ENCODE measurements at places on chromosomes 1 and 21. TPM values are rescaled to one million over a fixed set of nuclear protein-coding genes. Genes with fewer than 3 reads are reported as not detected.

DNA sequence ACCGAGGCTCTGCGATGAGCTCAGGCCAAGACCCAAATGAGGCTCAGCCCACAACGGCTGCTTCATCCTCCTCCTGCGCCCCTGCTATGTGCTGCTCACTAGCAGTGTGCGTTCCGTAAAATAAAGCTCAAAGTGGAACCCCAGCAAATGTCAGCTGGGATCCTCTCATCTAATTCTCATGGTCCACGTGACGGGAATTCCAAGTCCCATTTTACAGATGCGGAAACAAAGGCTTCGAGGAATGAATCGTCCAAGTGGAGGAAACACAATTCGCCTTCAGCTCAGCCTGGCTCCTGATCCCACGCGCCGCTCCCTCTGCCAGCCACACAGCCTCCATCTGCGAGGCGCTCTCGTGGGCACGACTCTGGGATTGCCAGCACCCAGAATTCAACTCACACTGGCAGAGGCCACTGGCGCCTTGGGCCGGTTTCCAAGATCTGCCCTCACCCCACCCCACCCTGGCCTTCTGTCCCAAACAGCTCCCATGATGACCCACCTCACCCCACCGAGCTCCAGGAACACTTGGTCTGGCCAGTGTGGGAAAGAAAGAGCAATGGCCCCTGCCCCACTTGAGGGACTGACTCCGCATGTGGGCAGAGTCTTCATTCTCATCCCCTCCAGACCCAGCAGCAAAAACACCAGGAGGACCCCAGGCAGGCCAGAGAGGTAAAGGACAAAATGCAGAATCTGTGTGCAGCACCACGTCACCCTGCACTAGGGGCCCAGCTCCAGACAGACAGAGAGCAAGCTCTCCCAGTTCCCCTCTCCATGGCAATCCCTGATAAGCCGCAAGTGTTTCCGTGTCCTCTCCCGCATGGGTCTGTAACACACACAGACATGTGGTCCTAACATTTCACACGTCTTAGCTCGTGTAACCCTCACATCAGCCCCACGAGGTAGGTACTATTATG is 10.5 kb downstream of the CASZ1 start:
- H3K4me3 ChIP-seq, result no peak overlapping the region
- H3K4me1 ChIP-seq, result no peaks in the 10 kb centered on the region
- H3K27ac ChIP-seq, result no peak overlapping the region
- DNase-seq, result no peak
- H3K27me3 ChIP-seq, result no peaks in the 10 kb centered on the region

DNA sequence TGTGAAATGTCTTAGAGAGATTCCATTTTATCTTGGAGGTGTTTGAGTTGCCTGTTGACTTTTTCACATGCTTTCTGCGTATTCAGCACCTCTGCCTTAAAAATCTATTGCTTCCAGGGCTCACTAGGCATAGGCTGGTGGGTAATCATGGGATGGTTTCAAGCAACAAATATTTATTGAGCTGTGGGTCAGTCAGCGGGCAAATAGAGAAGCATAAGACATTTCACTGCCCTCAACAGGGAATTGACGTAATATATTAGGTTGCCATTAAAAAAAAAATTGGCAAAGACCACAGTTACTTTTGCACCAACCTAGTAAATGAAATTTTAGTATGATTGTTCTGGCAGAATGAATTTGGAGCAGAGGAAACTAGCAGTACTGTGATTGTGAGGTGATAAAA is 44.3 kb upstream of the NBL1 start:
- H3K27me3 ChIP-seq, result no peaks in the 10 kb centered on the region
- H3K4me3 ChIP-seq, result no peak overlapping the region
- no peaks in the 10 kb centered on the region for H3K36me3 ChIP-seq
- H3K27ac ChIP-seq, result no peak overlapping the region
- DNase-seq, result no peak
- no peaks in the 10 kb centered on the region for H3K4me1 ChIP-seq

GRCh38 chr21:14382486-14382834 is 486 bp downstream of the HSPA13 start:
- H3K4me3 ChIP-seq, result peak overlapping the region; percentile 100
- peaks cover 8% of the 10 kb centered on the region for H3K36me3 ChIP-seq
- H3K4me1 ChIP-seq, result no peaks in the 10 kb centered on the region
- DNase-seq, result no peak
- no peaks in the 10 kb centered on the region for H3K27me3 ChIP-seq

- no peaks in the 10 kb centered on the region for H3K36me3 ChIP-seq
- no peak overlapping the region for H3K27ac ChIP-seq
- peaks cover 12% of the 10 kb centered on the region for H3K4me1 ChIP-seq
- no peak overlapping the region for H3K4me3 ChIP-seq
- DNase-seq, result no peak
Measured at GRCh38 chr1:231020139-231020601, 19.9 kb downstream of the FAM89A start.

GRCh38 chr1:58902830-58903513 is 119.1 kb upstream of the JUN start:
- DNase-seq, result no peak
- H3K27ac ChIP-seq, result no peak overlapping the region
- H3K27me3 ChIP-seq, result no peaks in the 10 kb centered on the region
- no peaks in the 10 kb centered on the region for H3K36me3 ChIP-seq
- H3K4me1 ChIP-seq, result no peaks in the 10 kb centered on the region
- H3K4me3 ChIP-seq, result peak overlapping the region; percentile 67

DNA sequence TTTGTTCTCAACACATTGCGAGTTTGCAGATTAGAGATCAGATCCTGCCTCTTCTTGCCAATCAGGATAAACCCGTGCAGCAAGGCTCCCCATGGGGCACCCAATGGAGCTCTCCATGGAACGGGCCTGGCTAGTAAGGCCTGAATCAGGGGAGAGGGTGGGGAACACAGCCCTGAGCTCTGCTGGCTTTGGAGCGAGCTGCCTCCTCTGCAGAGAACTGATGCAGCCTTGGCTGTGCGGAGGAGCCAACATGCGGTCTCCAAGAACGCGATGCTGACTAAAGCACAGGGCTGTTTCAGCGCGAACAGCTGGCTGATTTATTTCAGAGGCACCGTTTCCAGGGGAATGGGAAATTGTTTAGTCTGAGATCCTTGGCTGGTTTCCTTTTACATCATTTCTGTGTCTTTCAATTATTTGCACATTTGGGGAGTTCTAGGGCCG is 139.7 kb downstream of the TSEN15 start:
- no peaks in the 10 kb centered on the region for H3K27me3 ChIP-seq
- no peak overlapping the region for H3K27ac ChIP-seq
- no peak overlapping the region for H3K4me3 ChIP-seq
- H3K4me1 ChIP-seq, result no peaks in the 10 kb centered on the region
- DNase-seq, result no peak
- no peaks in the 10 kb centered on the region for H3K36me3 ChIP-seq

DNA sequence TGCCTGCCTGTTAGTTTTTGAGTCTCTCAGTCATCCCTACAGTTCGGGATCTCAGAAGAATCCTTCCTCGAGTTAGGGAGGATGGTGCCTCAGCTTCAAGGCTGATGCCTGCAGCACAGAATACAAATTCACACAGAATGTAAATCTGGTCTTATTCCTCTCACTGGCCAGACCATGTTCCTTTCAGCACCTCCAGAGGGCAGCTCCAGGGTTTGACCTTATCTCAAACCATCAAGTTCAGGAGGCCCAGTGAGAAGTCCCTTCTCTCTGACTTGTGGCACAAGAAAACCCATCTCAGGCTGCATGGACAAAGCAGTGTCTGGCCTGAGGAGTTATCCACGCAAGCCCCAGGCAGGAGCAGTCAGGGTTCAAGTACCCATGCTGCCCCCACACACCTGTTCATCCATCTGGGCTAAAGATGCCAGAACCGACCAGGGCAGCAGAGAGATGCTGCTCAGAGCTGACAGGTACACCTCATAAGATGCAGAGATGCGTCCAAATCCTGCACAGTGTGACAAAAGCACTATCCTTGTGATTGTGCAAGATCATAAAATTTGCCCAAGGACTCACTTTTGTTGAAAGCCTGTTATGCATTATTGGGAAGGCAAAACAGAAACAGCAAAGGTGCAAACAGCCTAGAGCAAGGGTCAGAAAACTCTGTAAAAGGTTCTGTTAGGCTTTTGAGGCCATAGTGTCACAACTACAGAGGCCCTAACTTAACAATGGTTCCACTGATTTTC is 49.8 kb downstream of the BCAR3 start:
- peaks cover 22% of the 10 kb centered on the region for H3K36me3 ChIP-seq
- no peak for DNase-seq
- H3K4me1 ChIP-seq, result 0 out of 2 replicates have a peak, but pooled peaks cover 8% of the 10 kb centered on the region
- H3K27me3 ChIP-seq, result no peaks in the 10 kb centered on the region

GRCh38 chr1:65424573-65424889 is 4.1 kb downstream of the LEPR start:
- no peaks in the 10 kb centered on the region for H3K27me3 ChIP-seq
- H3K36me3 ChIP-seq, result peaks cover 9% of the 10 kb centered on the region
- no peak for DNase-seq
- H3K4me1 ChIP-seq, result peaks cover 7% of the 10 kb centered on the region

Gene FMO3
- total RNA-seq, result not detected
